Stimulated activated CD4-positive, alpha-beta T cell treated with anti-CD3 and anti-CD28 coated beads, TNF-alpha, amount 100 ng/mL, for 4 hours (primary cell): ENCODE measurements at places on chromosomes 12 and 14.

GRCh38 chr12:116999066-116999465 is 88.3 kb downstream of the FBXW8 start:
- no peak for DNase-seq

GRCh38 chr14:30585204-30585603 is 26.2 kb downstream of the G2E3 start:
- DNase-seq = no peak

- DNase-seq = no peak
Observed at GRCh38 chr12:95130096-95130495, 56.7 kb upstream of the NR2C1 start.

DNA sequence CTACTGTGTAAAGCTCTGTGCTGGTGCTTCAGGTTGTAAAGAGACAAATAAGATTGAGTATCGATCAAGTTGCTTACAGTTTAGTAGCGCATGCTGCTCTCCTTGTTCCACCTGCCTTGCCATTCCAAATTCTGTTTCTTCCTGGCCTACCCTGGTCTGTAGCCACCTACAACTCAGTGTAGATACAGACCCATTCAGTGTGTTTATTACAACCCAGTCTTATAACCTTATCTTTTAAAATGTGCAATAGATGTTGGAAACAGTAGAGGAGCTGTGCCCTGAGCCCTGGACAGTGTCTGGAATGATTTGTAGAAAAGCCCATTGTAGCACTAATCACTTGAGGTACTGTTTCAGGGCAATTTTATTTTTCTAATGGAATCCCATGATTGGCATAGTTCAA is 68.5 kb downstream of the DIP2B start:
- no peak for DNase-seq

- no peak for DNase-seq
Observed at GRCh38 chr12:52715416-52715815, 12.1 kb upstream of the KRT77 start.

DNA sequence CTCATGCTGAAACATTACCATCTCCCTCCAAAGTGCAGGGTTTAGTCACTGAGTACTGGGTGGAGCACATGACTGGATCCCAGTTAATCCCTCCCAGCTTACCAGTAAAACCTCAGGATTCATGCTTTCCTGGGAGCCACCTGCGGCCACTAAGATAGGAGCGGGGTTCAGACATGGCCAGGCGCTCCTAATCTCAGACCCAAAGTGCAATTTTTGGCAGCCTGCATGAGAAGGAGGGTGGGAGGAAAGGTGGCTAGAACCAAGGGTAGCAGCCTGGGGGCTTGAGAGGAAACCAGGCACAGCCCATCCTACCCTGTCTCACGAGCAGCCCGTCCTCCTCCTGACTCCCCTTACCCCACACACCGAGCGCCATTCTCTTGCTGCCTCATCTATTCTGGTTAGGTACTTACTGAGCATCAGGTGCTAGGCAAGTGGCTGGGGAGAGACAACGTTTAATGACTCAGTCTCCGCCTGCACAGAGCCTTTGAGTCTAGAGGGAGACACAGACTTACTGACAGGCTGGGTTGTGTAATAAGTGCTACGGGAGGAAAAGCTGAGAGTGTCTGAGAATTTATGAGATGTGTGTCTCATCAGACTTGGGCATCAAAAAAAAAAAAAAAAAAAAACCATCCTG is 9.9 kb downstream of the GPRC5A start:
- no peak for DNase-seq

DNA sequence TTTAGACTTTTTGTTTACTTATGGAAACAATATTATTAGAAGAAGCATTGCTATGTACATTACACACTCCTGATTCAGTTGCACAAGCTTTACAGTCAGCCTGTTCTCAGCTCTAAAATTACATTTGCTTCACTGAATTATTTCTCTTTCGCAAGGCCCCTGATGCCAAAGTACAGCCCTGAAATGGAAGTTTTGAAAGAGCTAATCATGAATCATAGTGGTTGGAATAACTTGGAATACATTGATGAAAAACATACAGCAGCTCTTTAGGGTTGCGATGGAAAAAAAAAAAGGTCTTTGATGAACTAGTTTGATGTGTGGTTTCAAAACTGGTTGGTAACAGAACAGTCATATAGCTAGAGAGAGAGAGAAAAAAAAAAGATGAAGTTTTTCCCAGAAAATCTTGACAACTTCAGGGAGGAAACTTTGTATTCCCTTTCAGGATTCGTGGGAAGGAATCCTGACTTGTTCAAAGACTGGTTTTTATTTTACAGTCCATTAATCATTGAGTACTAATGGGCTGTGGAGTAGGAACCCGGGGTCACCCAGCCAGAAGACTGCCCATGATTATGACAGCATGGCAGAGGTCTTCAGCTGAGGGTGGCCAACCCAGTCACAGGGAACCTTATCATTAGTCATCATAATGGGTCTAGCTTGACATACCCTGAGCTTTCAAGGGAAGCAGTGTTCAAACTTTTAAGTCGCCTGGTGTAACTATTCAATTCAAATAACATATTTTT is 460.1 kb downstream of the NAV3 start:
- DNase-seq = no peak

DNA sequence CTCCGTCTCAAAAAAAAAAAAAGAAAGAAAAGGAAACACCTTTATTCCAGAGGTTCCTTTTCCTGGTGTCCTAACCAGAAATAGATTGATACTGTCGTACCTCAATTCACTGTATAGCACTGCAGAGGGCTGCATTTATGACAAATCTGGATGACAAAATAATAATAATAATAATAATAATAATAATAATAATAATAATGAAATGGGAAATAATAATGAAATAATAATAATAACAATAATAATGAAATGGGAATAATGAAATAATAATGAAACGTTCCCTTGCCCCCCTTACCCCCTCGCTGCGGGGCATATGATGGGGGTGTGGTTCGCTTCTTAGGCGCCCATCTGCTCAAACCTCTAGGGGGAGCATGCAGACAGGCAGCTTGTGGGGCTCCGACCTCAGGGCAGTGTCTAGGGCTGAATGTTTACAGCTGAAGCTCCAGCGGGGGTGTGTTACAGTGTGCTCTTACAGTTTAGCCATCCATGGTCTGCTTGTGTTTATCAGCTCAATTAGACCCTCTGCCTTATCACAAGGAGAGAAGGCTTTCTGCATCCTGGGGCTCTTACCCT is 1088.3 kb upstream of the SEL1L start:
- DNase-seq = no peak

DNA sequence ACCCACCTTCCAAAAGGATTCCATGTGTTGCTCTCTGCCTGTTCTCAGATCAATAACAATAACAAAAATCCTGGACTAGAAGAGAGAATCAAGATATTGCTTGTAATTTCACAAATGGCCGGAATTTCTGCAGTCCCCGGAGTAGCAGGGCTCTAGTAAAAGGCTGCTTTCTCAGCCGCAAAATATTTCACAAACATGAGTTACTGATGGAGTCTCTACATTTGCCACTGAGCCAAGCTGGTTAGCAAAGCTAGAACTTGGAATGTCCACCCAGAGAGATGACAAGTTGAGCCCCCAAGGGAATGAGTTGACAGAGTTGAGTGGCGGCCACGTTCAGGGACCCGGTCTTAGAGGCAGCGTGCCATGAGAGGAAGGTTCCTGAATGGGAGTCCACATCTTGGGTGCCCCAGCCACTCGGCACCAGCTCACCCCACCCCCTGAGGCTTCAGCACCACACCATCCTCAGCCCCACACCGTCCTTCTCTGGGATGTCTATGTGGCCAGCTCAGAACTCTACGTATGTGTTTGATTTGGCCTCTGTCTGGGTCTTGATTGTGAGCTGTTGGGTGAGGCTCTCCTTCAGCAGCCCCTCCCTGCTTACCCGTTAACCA is 15.9 kb downstream of the FBLN5 start:
- no peak for DNase-seq

DNA sequence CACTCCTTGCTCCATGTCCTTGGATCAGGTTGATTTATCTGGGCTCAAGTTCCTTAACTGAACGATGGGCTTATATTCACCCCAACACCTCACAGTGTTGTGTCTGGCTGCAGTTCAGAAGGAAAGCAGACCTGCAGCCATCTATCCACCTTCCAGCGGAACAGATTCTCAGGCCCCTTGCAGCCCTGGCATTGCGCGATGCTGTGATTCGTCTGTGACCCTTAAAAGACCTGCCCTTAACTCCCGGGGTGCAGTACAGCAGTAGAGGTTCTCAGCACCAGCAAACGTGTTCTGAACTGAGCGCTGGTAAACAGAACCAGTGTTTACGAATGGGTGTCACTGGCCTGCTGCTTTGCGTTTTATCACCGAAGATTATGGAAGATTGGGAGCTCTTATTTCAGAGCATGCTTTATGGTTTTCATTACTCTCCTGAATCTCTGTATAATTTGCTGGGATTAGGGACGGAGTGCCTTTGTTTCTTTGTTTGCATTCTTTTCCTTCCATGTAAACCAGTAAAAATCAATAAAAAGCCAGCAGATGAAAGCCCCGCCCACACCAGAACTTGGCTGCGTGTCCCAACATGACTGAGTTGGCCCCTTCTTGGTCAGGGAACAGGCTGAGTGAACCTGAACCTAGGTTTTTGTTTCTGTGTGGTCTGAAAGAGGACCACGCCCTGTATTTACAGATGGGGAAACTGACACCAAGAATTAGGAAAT is 286.7 kb upstream of the CRY1 start:
- no peak for DNase-seq

DNA sequence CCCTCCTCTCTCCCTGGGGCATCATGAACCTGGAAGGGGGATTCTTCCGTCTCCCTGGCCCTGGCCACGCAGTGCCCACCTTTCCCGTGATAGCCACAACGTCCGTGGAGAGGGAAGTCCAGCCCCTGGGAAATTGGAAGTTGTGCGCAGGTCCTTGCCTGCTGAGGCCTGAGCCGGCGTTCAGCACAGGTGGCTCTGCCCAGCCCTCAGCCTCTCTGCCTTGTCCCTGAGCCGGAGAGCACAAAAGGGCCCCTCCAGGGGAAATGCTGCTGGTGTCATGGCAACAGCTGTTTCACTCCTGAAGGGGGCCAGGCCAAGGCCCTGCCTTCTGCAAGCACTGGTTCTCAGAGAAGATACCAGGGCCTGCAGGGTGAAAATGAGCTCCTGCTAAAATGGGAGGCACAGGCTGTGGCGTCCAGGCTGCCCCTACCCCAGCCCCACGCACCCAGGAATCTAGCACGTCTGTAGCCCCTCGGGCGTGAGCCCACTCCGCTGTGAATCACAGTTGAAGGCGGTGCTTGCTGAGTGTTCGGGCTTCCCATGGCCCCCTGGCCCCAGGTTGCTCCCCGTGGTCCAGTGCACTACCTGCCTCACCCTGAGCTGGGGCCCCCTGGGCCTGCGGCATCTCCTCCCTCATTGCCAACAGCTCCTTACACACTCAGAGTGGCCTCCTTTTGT is 149.4 kb downstream of the ADGRD1 start:
- no peak for DNase-seq

DNA sequence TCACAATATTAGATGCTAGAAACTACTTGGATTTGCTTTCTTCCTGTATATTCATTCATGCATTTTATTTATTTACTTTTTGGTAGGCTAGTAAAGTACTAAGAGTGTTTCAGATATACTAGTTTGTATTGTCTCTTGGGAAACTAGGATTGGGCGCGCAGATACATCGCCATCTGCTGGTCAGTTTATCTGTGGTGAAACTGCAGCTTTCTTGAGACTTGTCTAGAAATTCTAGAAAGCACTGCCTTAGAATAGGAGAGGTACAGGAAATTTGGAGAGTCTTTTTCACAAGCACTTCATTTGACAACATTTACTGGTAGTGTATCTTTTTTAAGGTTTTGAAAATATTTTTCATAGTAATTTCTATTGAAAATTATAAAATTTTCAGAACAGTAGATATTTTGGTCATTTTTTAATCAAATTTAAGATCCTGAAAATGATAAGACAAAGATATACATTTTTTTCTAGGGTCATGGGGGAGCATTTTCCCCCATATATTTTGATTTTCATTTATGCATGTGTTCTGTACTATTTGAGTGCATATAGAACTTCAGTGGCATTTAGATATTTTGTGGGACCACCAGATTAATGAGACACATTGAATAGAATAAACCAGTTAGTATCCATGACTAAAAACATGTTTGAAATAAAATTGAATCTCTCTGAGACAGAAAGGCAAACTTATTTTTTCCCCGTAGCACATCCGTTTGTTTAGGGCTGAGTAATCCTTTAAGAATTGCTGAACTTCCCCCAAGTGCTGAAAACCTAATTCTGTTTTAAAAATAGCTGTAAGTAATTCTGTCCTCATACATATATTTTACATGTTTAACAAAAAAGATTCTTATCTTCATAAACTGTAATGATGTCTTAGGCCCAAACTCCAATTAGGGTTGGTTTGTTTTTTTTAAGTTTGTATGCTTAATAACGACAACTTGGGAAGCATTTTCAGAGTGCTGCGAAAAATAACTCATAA is 44.5 kb downstream of the SLC38A6 start:
- no peak for DNase-seq

GRCh38 chr12:118689793-118690192 is 291.5 kb upstream of the SRRM4 start:
- DNase-seq = no peak

DNA sequence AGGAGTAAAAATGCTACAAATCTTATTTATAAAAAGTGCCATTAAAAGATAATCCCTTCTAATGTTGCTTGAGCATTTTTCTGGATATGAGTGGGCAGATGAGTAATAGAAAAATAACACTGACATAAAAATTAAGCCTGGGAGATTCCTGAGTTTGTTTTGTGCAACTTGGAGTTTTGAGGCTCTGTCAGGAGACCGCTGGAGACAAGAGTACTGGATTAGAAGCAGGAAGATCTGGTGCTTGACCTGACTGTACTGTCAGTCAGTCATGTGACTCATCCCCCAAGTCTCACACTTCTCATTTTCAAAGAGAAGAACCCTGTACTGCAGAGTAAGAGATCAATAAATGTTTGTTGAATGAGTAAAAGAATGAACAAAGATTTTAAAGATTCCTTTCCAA is 29.4 kb downstream of the ANO4 start:
- DNase-seq = no peak

- DNase-seq = no peak
Observed at GRCh38 chr12:7145671-7146070, 15.5 kb downstream of the CLSTN3 start.

DNA sequence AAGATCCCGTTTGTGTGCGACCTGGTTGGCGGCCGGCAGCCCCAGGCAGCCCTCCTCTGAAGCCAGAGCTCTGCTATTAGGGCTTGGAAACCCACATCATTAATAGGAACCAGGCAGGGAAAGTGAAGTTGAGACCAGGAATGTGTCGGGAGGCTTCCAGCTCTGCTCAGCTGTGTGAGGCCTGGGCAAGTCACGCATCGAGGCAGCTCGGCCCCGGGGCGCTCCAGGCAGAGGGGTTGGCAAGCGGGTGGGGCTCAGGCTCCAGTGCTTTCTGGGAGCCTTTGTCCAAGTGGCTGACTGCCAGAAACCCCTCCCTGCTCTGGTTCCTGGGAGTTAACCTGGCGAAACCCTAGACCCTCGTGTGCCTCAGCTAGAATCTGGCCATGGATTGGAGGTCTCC is 1151.7 kb downstream of the VRK1 start:
- no peak for DNase-seq

GRCh38 chr12:131027876-131028586 is 74.3 kb downstream of the ADGRD1 start:
- no peak for DNase-seq

DNA sequence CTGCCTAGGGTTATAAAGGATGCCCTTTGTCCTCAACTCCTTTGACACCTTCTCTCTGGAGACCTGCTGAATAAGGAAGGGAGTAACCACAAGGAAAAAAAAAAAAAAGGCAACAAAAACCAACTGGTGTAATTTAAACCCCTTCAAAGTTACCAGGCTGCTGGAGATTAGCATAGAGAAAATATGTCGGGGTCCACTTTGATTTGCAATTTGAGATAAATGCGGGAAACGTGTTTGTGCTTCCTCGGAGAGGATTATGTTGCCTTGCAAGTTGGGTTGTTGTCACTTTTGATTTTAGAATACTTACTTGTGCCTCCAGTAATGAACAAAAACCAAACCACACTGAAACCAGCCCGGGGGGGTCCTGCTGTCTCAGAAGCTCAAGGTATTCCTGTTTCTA is 200.2 kb upstream of the MYL2 start:
- no peak for DNase-seq
